ENCODE measurements at places on chromosomes 11 and 22.
A peak's percentile ranks its signal among the peaks of the same experiment; 100 is the strongest.

DNA sequence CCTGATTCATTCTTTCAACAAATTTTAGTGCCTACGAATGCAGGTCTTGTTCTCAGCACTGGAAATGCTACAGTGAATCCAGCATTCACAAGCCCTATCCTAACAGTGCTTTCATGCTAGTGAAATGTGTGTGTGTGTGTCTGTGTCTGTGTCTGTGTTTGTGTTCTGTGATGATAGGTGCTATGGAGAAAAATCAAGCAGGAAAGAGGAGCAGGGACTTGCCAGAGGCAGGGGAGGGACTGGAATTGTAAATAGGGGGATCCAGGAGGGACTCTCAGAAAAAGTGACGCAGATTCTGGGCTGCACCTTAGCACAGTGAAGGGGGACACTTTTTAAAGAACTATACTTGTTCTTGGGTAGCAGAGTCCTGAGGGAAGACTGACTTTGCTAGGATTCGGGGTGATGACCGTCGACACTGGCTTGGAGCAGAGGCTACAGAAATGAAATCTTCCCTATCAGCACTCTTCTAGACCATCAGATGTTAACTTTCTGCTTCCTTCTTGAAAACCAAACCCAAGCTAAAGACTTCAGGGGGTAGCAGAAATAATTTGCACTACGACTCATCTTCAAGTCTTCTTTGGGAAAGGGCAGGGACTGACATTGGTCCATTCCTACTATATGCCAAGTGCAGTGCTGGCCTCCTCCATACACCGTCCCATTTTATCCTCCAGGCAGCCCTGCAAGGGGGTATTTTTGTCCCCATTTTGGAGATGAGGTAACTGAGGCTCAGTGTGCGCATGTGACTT, 39.3 kb upstream of the PTPRJ start:
- H3K4me3 ChIP-seq, result no peak overlapping the region
- H3K27me3 ChIP-seq, result no peaks in the 10 kb centered on the region
- no peak for DNase-seq
- H3K27ac ChIP-seq, result peak overlapping the region; percentile 68
- H3K36me3 ChIP-seq, result no peaks in the 10 kb centered on the region

DNA sequence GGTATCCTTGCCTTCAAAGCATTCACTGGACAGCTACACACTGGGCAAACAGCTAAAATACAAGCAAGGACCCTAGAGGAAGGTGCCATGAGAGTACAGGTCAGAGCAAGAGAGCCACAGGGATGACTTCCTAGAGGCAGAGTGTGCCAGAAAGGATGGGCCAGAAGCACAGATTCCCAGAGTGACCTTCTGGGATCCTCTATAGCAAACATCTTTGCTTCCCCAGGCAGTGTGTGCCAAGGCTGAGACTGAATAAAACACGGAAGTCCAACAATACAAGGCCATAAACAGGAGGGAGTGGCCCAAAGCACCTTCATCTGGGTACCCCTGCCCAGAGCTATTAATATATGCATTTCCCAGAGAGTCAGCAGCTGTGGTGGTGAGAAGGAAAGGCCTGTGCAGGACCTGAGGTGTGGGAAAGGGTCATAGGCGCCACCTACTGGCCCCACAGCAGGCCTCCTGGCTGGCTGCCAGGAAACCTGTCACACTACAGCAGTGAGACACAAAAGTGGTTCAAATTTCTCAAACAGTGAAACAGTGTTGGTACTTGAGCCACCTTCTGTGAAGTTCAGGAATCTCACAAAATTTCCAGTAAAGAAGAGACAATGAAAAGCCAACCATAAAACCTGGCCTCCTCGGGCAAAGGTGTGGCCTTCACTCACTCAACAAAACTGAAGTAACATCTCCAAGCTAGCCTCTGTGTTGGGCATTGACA, 20.3 kb downstream of the CLPB start:
- peak overlapping the region; percentile 22 for H3K27ac ChIP-seq
- H3K4me3 ChIP-seq, result no peak overlapping the region
- DNase-seq, result no peak
- H3K4me1 ChIP-seq, result peaks cover 23% of the 10 kb centered on the region
- H3K36me3 ChIP-seq, result no peaks in the 10 kb centered on the region

DNA sequence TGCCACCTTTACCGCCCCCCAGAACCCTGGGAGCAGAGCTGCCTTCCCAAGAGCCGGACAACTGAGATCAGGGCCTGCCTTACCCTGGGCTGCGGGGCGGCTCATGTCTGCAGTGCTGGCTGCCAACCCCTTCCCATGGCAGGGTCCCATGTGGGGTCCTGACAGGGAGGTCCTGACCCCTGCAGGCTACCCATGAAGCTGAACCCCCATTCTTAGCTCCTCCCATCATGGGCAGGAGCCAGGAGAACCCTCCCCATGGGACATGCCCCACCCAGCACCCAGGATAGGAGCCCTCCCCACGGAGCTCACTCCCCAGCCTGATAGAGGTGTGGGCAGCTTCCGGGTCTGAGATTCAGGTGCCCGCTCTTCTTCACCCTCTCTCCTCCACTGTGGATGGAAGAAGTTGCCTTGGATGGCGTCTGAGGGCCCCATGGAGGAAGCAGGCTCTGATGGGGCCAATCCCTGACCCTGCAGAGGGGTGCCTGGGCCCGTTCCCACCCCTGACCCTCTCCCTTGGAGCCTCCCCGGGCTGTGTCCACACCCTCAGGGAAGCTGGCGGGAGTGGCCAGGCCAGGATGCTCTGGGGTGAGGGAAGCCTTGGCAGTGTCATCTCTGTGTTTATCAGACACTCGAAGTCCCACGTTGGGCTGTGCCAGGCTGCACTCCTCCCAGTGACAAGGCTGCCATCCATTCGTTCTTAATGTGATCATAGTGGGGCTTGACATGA, 1508.2 kb downstream of the BRD1 start:
- H3K4me3 ChIP-seq, result no peak overlapping the region
- no peaks in the 10 kb centered on the region for H3K36me3 ChIP-seq
- no peak overlapping the region for H3K27ac ChIP-seq

GRCh38 chr22:20296598-20296997, 23.3 kb downstream of the DGCR6L start:
- peaks cover 2% of the 10 kb centered on the region for H3K36me3 ChIP-seq
- peaks cover 27% of the 10 kb centered on the region for H3K27me3 ChIP-seq
- no peak overlapping the region for H3K27ac ChIP-seq
- no peak for DNase-seq
- H3K4me3 ChIP-seq, result no peak overlapping the region
- H3K4me1 ChIP-seq, result no peaks in the 10 kb centered on the region

GRCh38 chr22:45776313-45776585, 104.6 kb downstream of the ATXN10 start:
- H3K4me1 ChIP-seq, result peaks cover 42% of the 10 kb centered on the region
- peaks cover 4% of the 10 kb centered on the region for H3K36me3 ChIP-seq
- H3K4me3 ChIP-seq, result no peak overlapping the region
- no peak overlapping the region for H3K27ac ChIP-seq
- no peaks in the 10 kb centered on the region for H3K27me3 ChIP-seq
- DNase-seq, result no peak

DNA sequence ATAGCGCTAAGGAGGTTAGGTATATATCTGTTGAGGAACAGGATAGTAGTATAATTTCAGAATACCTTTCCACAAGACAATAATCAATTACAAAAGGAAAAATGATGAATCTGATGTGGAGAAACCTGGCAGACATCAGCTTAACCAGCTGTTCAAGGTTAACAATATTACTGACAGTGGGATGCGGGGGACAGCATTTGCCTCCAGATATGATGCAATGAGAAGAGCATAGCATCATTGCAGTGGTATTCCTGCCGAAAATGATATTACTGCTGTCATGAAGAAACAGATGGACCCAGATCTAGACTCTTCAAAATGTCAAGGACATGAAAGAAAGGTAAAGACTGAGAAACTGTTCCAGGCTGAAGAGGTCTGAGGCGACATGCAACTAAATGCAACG, 49.7 kb downstream of the RBFOX2 start:
- no peaks in the 10 kb centered on the region for H3K36me3 ChIP-seq
- H3K4me1 ChIP-seq, result peaks cover 61% of the 10 kb centered on the region
- DNase-seq, result no peak
- H3K4me3 ChIP-seq, result no peak overlapping the region

- H3K27ac ChIP-seq, result no peak overlapping the region
- H3K36me3 ChIP-seq, result no peaks in the 10 kb centered on the region
- H3K4me1 ChIP-seq, result peaks cover 55% of the 10 kb centered on the region
- no peaks in the 10 kb centered on the region for H3K27me3 ChIP-seq
- H3K4me3 ChIP-seq, result no peak overlapping the region
Measured at GRCh38 chr11:128179039-128179438, 408.3 kb downstream of the ETS1 start.

GRCh38 chr11:2565447-2566222, 120.8 kb downstream of the KCNQ1 start:
- no peaks in the 10 kb centered on the region for H3K36me3 ChIP-seq
- DNase-seq, result no peak
- no peak overlapping the region for H3K4me3 ChIP-seq
- no peak overlapping the region for H3K27ac ChIP-seq
- no peaks in the 10 kb centered on the region for H3K4me1 ChIP-seq
- peaks cover 3% of the 10 kb centered on the region for H3K27me3 ChIP-seq

GRCh38 chr11:123504401-123504800, 74.3 kb downstream of the GRAMD1B start:
- H3K4me1 ChIP-seq, result no peaks in the 10 kb centered on the region
- no peak overlapping the region for H3K4me3 ChIP-seq
- no peak overlapping the region for H3K27ac ChIP-seq
- no peak for DNase-seq

GRCh38 chr11:19846654-19847305, 134.1 kb downstream of the NAV2 start:
- H3K4me1 ChIP-seq, result peaks cover 28% of the 10 kb centered on the region
- no peaks in the 10 kb centered on the region for H3K27me3 ChIP-seq
- H3K36me3 ChIP-seq, result peaks cover 21% of the 10 kb centered on the region
- peak overlapping the region; percentile 68 for H3K27ac ChIP-seq
- no peak for DNase-seq

GRCh38 chr22:48758881-48759875, 1068.5 kb downstream of the BRD1 start:
- no peaks in the 10 kb centered on the region for H3K36me3 ChIP-seq
- no peak overlapping the region for H3K27ac ChIP-seq
- no peak for DNase-seq
- no peaks in the 10 kb centered on the region for H3K4me1 ChIP-seq
- H3K27me3 ChIP-seq, result peaks cover 4% of the 10 kb centered on the region

DNA sequence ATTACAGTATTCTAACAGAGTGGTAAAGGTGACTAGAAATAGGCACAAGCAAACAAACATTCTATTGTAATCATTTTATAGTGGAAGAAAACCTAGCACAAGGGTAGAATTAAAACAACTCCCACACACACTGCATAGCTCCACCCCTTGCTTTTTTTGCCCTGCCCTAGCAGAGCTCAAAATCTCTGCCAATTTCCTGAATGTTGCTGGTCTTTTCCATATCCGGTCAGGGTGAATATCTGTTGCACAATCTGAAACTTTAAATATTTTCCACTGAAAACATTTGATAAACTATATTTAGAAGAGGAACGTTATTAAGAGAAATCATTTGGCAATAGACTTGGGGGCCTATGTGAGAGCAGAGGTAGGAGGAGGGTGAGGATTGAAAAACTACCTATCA, 2.7 kb downstream of the SPA17 start:
- no peaks in the 10 kb centered on the region for H3K36me3 ChIP-seq
- no peak for DNase-seq
- no peak overlapping the region for H3K27ac ChIP-seq

- H3K27me3 ChIP-seq, result no peaks in the 10 kb centered on the region
- H3K4me1 ChIP-seq, result peaks cover 34% of the 10 kb centered on the region
- no peak overlapping the region for H3K27ac ChIP-seq
- DNase-seq, result no peak
- H3K36me3 ChIP-seq, result no peaks in the 10 kb centered on the region
Measured at GRCh38 chr11:65378928-65379638, 3.4 kb downstream of the SLC25A45 start.

GRCh38 chr11:64877390-64878222, 815 bp downstream of the EHD1 start:
- H3K4me3 ChIP-seq, result peak overlapping the region; percentile 98
- peaks cover 53% of the 10 kb centered on the region for H3K4me1 ChIP-seq
- H3K27me3 ChIP-seq, result no peaks in the 10 kb centered on the region
- peak overlapping the region; percentile 95 for H3K27ac ChIP-seq

- peaks cover 11% of the 10 kb centered on the region for H3K27me3 ChIP-seq
- H3K4me1 ChIP-seq, result no peaks in the 10 kb centered on the region
- H3K36me3 ChIP-seq, result no peaks in the 10 kb centered on the region
- no peak overlapping the region for H3K27ac ChIP-seq
Measured at GRCh38 chr11:4436411-4436810, 12.7 kb upstream of the OR52K2 start.

DNA sequence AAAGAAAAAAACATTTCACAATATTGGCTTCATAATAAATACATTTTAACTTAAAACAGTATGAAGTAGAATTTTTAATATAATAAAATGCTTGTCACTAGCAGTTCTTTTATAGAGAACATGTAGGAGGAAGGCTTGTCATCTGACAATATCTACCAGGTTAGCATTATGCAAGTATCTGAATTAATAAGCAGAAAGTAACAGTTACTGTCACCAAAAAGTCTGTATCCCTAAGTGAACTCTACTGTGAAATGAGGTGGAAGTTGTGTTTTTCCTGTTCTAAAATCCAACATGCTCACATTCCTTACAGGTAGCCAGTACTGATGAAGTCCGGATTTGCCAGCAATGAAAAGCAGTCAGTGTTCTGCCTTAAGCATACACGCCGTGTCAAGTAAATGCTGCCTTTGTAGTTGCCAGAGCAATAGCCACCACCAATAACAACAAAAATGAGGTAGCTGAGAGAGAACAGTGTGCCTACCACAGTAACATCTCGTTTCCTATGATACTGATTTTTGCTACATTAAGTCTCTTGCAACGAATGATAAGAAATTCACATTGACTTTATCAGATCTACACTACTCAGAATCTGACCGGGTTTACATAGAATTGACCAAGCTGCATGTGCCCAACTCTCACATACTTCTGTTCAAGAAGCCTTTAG, 95.5 kb downstream of the SIK3 start:
- H3K4me3 ChIP-seq, result no peak overlapping the region
- no peaks in the 10 kb centered on the region for H3K36me3 ChIP-seq
- no peaks in the 10 kb centered on the region for H3K27me3 ChIP-seq
- H3K4me1 ChIP-seq, result no peaks in the 10 kb centered on the region
- H3K27ac ChIP-seq, result no peak overlapping the region

DNA sequence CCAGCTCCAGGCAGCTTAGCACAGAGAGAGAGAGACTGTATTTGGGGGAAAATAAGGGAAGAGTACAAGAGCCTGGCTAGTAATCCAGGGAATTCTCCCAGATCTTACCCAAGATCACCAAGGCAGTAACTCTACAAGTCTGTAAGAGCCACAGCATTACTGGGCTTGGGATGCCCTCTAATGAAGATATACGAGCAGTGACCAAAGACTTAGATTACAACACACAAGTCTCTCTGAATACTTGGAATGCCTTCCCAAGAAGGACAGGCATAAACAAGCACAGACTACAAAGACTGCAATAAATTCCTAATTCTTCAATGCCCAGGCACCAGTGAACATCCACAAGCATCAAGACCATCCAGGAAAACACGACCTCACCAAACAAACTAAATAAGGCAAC, 17.7 kb downstream of the DNAJC24 start:
- no peaks in the 10 kb centered on the region for H3K4me1 ChIP-seq
- no peak overlapping the region for H3K27ac ChIP-seq

GRCh38 chr11:80524349-80524748, 1083.5 kb upstream of the TENM4 start:
- DNase-seq, result no peak
- H3K4me3 ChIP-seq, result no peak overlapping the region
- no peak overlapping the region for H3K27ac ChIP-seq
- no peaks in the 10 kb centered on the region for H3K4me1 ChIP-seq
- H3K36me3 ChIP-seq, result no peaks in the 10 kb centered on the region
- H3K27me3 ChIP-seq, result no peaks in the 10 kb centered on the region

GRCh38 chr22:27802346-27803073, 954 bp upstream of the MN1 start:
- no peaks in the 10 kb centered on the region for H3K27me3 ChIP-seq
- H3K4me1 ChIP-seq, result peaks cover 35% of the 10 kb centered on the region
- peak overlapping the region; percentile 81 for H3K27ac ChIP-seq
- peak overlapping the region; percentile 81 for H3K4me3 ChIP-seq
- no peak for DNase-seq

Measured in chondrocyte (in vitro differentiated cells).